ENCODE measurements at places on chromosomes 7 and 10.

GRCh38 chr7:139901056-139901795, 72.2 kb downstream of the TBXAS1 start:
- no peak for DNase-seq

GRCh38 chr7:1843271-1843861, 173.3 kb downstream of the ELFN1 start:
- DNase-seq = no peak

GRCh38 chr10:47299611-47300428, at the start of gene GDF10:
TSS of gene GDF10 (plus strand) at chr10:47300197. CDS start at chr10:47300652, 455 bp downstream.
- no peak for DNase-seq

DNA sequence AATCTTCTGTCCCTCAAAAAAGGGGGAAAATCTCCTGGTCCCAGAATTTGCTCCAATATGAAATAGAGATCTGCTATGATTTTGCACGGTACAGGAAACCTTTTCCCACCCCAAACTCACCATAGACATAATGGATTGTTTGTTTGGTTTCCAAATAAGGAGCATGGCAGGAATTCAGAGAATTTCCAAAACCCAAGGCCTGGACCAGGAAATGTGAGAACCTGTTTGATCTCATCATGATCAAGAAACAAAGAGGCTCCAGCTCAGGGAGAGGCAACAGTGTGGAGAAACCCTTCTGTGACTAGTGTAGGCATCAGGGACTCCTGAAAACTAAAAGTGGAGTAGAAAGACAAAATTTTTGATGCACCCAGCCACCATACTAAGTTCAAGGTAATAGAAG, 1548.1 kb upstream of the LRRTM3 start:
- DNase-seq = no peak

GRCh38 chr10:70162892-70163201, 7.5 kb downstream of the SAR1A start:
- no peak for DNase-seq

GRCh38 chr10:49243139-49243538, 54.9 kb upstream of the TMEM273 start:
- no peak for DNase-seq

Data from stimulated activated CD8-positive, alpha-beta memory T cell treated with anti-CD3 and anti-CD28 coated beads, Interleukin-15, amount 100 ng/mL, for 24 hours (primary cell).